Upper lobe of left lung (tissue), 6 donors: ENCODE measurements at places on chromosomes 1 and 21.

DNA sequence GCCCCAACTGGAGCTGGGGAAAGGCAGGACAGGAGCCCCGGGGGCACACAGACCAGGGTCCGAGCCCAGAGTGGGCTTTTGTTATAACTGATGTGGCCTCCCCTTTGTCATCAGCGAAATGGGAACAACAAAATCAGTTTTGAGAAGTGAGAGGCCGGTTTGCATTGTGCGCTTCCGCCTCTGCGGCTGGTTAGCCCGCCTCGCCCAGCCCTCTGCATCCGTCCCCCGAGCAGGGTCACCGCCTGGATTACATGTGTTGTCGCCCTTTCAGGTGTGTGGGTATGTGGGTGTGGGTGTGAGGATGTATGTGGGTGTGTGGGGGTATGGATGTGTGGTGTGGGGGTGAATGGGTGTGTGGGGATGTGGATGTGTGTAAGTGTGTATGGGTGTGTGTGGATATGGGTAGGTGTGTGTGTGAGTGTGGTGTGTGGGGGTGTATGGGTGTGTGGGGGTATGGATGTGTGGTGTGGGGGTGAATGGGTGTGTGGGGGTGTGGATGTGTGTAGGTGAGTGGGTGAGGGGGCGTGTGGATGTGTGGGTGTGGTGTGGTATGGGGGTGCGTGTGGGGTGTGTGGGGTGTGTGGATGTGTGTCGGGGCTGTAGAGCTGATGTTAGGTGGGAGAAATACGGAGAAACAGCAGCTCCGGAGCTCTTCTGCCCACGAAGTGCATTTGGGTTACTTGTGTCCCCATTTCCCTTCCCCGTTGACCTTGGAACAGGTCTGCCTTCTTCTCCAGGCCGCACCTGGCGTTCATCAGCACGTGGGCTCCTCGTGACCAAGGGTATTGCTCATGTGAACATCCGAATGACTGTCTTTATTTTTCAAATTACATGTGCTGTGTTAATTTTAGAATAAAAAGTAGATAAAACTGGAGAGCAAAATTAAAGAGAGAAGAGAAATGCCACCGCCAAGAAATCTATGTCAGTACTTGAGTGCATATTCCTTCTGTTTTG, 67.6 kb downstream of the FHAD1 start:
- no peak for DNase-seq

- no peak for DNase-seq
These were observed 62.5 kb upstream of the LYST start for GRCh38 chr1:235929216-235929615.

- no peak for DNase-seq
These were observed 124.7 kb upstream of the KIAA0040 start for GRCh38 chr1:175317309-175317708.

GRCh38 chr21:36403713-36404112, 18.5 kb downstream of the CHAF1B start:
- no peak for DNase-seq

DNA sequence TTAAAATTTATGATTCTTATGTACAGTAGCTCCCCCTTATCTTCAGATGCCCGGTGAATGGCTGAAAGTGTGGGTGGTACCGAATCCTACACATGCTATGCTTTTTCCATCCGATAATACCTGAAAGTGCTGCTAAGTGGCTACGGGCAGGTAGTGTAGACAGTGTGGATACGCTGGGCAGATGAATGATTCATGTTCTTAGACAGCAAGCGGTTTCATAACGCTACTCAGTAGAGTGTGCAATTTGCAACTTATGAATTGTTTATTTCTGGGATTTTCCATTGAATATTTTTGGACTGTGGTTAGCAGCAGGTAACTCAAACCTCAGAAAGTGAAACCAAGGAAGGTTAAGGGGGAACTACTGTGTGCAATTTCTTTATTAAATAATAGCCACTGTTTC, 7.5 kb downstream of the PCP4 start:
- DNase-seq: no peak

DNA sequence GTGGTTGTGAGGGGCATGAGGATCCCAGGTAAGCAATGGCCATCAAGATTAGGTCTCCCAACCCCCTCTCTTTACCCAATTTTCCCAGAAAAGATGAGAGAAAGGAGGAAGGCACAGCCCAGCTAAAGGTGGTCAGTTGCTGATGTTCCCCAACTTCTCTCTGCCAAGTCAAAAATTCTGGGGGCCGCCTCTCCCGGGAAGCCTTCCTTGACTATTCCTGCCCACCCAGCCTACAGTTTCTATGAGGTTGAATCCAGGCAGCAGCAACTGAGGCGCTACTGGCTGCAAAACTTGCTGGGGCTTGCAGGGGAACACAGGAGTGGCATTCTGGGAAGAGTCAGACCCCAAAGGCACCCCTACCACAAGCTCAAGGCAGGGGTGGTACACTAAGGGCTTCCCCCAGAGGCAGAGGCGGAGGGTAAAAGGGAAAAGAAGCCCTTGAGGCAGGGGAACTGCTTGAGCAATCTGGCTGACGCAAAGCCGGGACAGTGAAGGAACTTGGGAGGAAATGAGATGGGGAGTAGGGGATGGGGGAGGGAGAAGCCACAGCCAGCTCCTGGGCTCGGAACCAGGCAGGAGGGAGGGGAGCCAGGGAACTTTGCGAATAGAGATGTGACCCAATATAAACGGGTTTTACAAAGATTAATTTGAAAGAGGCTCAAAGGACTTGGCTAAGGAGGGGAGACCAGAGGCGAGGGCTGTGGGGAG, 31.2 kb downstream of the SDC3 start:
- peak; percentile 88 for DNase-seq

GRCh38 chr1:63624911-63625310, 31.7 kb downstream of the PGM1 start:
- DNase-seq: no peak

DNA sequence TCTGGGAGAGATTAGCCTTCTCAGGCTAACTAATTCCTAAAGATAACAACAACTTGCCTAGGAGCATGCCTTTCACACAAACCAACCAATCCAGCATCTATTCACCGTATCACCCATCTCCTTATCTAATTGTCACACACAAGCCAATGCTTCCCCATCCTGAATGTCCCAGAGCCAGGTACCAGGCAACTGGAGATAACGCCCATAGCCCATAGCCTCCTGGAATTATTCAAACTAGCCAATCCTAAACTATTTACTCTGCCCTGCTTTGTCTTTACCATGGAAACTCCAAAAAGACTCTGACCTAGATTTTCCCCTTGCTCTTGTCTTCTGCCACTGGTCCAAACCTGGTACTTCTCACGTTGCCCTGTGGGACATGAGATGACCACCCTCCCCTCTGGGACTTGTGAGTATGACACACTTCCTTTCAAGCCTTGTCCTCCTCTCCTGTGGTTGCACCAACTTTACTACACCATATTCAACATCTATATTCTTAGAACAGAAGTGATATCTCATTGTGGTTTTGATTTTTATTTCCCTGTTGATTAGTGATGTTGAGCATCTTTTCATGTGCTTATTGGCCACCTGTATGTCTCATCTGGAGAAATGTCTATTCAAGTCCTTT, 8.8 kb upstream of the ATG4C start:
- no peak for DNase-seq

DNA sequence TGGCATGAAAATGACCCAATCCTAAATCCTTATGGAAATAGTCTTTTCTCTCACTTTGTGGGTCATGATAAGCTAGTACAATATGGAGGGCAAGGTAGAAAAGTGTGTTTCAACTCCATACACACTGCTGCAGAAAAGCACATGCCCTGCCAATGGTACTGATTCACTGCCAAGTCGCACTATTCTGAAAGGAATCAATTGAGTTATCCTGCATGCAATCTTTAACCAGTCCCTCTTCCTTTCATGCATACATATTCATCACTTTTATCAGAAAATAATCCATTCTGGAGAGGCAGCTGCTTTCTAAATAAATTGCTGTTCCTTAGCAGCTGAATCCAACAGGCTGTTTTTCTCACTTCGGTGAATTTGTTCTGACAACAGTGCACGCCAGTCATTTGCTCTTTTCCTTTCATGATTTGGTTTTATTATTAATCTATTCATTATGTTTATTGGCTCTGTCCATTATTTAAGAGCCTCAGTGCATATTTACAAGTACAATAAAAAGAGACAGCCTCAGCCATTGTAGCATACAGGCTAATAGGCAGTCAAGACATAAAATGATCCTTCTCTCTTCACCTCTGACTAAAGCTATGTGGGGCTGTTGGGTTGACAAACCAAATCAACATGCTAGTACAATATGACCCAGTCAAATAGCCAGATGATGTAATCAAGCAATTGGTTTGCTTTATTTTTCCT, 108.8 kb downstream of the CHD1L start:
- DNase-seq: no peak

GRCh38 chr1:112618114-112618720, 724 bp downstream of the ST7L start:
- DNase-seq: no peak

DNA sequence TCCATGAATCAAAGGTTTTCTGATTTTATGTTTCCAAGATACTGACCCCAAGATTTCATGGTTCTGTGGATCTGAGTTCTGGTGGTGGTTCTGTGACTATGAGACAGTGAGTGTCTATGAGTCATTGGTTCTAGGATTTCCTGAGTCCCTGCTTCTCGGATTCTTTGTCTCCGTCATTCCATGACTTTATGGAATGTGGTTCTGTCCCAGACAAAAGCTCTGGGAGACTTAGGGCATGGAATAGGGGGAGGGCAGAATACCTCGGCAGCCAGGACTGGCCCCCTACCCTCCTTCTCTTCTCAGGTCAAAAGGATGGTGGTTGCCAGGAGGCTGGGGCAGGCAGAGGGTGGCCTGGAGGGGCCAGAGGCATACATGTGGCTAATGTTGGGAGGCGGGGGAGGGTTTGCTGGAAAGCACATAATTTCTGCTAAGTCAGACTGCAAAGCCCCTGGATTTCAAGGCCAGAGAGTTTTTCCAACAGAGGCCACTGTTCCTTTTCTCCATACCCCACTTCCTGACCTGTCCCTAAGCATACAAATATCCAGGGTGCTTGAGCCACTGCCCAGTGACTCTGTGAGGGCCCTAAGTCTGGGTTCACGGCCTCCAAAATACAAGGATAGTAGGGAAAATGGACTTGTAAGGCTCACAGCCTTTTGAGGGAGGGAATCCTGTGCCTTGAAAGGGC, 17.2 kb downstream of the CDCP2 start:
- no peak for DNase-seq

- peak; percentile 80 for DNase-seq
These were observed 248.6 kb downstream of the DNM3 start for GRCh38 chr1:172089768-172090510.

GRCh38 chr1:11960715-11961114, 19.5 kb upstream of the MFN2 start:
- peak; percentile 68 for DNase-seq
